ENCODE measurements at places on chromosomes 11 and 22.

- no peak for DNase-seq
Observed at GRCh38 chr11:16526947-16527346, 170.6 kb upstream of the SOX6 start.

GRCh38 chr11:117582433-117582832 lies 214.6 kb downstream of the DSCAML1 start:
- no peak for DNase-seq

DNA sequence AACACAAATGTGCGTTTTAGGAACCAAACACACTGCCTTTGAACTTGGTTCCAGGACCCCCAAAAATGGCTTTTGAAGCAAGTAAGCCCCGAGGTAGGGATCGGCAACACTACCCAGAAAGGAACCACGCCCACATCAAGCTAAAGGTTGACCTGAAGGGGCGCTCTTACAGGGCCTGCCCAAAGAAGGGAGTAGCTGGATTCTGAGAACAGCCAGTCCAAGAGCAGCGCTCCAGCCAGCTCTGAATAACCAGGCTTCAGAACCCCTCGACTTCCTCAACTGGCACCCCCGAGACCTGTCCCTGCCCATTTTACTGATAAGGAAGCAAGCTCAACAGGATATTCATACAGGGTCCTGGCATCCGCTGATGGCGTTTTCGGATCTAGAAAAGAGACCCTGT lies 18.9 kb upstream of the MOB2 start:
- no peak for DNase-seq

GRCh38 chr11:70746351-70746750 lies 348.0 kb downstream of the CTTN start:
- DNase-seq, result no peak

GRCh38 chr11:131756479-131757110 lies 386.2 kb downstream of the NTM start:
- no peak for DNase-seq

- DNase-seq, result no peak
Observed at GRCh38 chr11:132334769-132335280, 964.4 kb downstream of the NTM start.

DNA sequence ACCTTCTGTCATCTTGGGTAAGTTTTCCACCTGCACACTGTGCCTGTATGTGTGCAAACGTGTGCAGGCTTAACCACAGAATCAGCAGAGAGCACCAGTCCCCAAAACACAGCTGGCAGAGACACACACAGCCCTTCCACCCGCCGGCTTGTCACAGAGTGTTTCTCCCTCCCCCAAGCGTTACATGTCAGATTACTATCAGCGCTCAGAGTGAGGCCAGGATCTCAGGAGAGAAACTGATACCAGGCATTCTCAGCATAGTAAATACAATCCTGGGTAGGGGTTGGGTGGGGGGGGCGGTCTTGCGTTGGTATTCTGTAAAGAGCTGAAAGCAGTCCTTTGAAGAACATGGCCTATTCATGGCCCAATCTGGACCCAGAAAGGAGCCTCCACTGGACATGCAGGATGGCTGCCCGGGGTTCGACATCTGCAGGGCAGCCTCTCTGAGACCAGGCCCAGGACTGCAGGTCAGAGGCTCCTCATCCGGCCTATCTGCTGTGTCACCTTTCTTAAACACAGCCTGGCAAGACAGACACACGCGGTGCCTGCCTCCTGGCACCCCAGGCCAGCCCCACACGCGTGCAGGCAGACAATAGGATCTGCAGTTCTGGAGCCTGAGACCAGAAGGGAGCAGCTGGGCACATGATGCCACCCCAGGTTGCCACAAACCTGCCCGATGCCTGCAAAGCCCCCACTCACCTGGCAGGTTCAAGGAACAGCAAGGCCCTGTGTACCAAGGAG lies 1.7 kb downstream of the OSBPL5 start:
- DNase-seq, result peak; percentile 93

DNA sequence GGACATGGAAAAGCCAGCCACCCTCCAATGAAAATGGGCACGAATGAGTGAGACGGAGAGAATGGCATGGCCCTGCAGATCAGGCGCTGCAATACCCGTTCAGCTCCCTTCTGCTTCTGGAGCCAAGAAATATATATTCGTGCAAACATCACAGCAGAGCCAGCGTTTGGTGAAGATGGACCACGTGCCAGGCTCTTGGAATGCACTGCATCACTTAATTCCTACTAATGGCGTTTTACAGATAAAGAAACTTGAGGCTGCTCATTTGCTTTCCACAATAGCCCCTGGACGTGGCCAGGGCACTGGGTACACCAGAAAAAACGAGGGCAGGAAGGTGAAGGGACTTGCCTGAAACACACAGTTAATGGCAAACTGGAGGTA lies 1.6 kb upstream of the FXYD2 start:
- no peak for DNase-seq

DNA sequence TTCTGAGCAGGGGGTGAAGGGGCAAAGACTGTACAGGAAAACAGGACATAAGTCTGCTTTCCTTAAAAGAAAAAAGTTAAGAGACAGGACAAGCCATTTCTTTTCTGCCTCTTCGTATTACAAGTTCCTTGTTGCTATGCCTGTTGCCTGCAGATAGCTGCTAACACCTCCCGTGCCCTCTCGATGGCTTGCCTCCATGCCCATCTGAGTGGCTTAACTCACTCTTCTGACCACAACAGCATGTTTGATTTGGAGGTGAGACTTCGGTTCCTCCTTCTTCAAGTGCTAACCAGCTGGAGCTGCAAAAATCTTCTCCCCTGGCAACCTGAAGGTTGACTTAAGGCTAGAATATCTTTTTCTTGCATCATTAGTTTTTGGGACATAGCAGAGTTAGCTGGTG lies 103.1 kb downstream of the PRR5L start:
- DNase-seq, result no peak

- no peak for DNase-seq
Observed at GRCh38 chr22:26986884-26987283, 329.5 kb downstream of the MIAT start.

- peak; percentile 34 for DNase-seq
Observed at GRCh38 chr22:23183061-23183698, 2.9 kb downstream of the BCR start.

- no peak for DNase-seq
Observed at GRCh38 chr22:40180403-40180802, 2.7 kb downstream of the TNRC6B start.

DNA sequence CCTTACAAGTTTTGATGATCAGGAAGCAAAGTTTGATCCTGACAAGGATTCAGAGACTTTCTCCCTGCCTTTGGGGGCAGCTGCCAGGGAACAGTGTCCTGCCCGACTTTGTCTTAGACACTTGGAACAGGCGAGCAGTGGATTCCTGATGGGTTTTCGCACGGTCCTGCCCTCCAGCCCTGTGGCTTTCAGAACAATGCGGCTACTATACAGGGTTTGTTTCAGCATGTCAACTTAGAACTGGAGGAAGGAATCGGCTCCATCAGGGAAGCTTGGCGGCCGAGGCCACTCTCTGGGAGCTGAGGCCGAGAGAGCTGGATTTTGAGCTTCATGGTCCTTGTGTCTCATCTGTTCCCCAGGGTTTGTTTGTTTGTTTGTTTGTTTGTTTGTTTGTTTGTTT lies 11.5 kb downstream of the ANO1 start:
- DNase-seq, result no peak

DNA sequence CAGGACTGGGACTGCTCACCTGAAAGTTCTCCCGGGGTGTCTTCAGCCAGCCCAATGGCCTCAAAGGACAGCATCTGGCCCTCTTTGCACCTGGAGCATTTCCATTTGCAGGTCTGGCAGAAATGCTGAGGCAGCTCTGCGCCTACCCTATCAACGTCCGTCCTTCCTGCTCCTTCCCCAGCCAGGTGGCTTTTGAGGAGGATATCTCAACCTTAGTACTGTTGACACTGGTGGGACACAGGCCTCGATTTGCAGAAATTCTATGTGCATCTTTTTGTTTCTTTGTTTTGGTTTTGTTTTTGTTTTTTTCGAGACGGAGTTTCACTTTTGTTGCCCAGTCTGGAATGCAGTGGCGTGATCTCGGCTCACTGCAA lies 5.0 kb downstream of the MOGAT2 start:
- no peak for DNase-seq

GRCh38 chr22:40412441-40412840 lies 42.0 kb downstream of the SGSM3 start:
- DNase-seq, result no peak

GRCh38 chr22:45631140-45631840 lies 40.3 kb upstream of the ATXN10 start:
- DNase-seq, result no peak

DNA sequence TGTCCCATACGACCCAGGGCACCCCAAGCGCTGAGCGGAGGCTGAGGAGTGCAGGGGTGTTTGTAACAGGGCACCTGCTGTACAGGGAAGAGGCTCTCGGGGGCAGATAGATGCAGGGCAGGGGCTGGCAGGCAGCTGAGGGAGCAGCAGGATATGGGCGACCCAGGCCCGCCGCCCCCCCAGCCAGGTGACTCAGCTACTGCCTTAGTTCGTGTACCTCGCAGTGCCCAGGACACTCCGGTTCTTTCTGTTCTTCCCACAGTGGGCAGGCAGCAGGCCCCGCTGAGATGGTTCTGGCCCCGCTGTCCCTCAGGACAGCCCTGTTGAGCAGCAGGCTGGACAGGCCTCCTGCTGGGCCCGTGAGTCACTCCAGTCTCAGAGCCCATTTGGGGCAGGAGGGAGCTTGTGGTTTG lies 16.2 kb downstream of the PHLDA2 start:
- no peak for DNase-seq

DNA sequence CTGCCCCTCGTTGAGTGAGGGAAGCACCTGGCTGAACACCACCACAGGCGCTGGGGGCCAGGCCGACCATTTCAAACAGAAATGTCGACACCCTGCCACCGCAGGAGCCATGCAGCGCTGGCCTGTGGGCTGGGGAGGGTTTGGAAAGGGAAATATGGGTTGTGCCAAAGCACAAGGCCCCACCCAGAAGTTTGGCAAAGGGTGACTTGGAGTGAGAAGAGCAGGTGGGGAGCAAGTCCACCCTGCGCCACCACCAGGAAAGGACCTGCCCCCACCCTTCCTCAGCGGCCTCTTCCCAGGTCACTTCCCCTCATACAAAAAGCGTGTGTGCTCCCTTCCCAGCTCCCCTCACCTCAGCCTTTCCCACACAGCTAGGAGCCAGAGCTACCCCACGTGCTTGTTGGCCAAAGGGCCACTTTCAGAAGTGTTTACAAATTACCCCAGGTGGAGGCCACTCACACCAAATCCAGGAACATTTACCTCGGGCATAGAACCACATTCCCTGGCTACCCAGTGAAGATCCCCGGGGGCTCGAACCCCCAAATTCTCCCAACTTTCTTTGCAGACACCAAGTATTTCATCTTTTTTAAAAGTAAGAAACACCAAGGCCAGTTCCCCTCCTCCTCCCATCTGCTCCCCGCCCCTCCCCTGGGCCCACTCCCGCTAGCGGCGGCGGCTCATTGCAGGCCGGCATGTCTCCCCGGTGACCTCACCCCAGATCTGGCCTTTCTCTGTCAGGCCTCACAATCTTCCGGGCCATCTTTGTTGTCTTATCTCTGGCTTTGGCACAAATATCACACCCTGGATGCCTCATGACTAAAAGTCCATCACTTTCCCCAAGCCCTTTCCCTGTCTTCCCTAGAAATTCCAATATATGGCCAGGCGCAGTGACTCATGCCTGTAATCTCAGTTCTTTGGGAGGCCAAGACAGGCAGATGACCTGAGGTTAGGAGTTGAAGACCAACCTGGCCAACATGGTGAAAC lies 20.5 kb upstream of the SCGB1A1 start:
- DNase-seq, result peak; percentile 34

DNA sequence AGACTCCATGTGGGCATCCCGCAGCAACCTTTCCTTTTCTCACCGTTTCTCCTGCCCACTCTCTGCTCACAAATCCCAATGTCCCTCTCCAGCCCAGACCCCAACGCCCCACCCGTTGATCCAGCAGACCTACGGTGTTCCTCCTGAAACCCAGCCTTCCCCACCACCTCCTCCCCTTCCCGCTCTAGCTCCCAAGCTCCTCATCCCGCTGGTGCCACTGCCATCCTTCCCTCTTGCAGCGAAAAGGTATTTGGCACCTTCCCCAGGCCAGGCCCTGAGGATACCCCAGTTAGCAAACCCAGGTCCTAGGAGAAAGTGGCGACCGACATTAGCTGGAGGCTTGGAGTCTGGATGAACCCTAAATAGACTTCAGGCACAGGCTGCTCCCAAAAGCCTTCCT lies 84.0 kb upstream of the RTL6 start:
- no peak for DNase-seq

- DNase-seq, result no peak
Observed at GRCh38 chr22:22226448-22227187, 18.0 kb upstream of the VPREB1 start.

DNA sequence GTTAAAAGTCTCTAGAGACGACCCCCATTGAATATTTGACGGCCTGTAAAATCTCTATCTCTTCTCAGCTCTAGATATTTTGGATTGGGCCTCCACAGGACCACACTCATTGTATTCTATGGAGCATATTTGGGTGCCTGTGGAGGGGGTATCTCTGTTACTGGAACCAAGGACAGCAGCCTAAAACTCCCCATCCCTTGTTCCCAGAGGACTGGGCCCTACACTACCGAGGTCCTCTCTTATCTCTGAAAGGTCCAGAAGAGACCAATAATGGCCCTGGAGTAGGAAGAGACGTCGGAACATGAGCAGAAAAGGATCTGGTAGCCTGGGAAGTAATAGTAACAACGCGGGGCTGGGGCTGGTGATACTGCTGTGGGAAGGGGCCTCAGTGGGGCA lies 542 bp downstream of the HPS4 start:
- no peak for DNase-seq

GRCh38 chr11:131683666-131684065 lies 313.3 kb downstream of the NTM start:
- no peak for DNase-seq

- DNase-seq, result no peak
Observed at GRCh38 chr11:47886096-47886495, 37.9 kb upstream of the NUP160 start.

DNA sequence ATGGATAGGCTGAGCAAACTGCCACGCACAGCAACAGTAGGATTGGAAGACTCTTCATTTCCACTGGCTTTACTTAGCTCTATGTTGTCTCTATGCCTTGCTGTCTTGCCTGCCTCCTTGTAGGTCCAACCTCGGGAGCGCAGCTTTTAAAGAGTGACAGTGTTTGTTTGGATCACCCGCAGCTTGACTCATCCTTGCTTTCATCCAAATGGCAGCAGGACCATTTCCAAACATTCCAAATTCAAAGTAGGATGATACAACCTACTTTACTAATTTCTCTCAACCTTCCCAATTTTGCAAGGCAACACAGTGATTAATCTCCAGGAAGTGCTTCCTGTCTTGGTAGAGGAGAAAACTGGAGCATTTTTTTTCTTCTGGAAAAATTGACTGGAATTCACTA lies at the start of gene MMP3:
Gene MMP3 (minus strand): TSS at position 121 of the 400 bp plus-strand sequence. CDS start 63 bp downstream, at position 58.
- DNase-seq, result no peak

Measured in Jurkat, Clone E6-1 (cell line).